ENCODE measurements at places on chromosomes 3 and 15. TPM values are rescaled to one million over a fixed set of nuclear protein-coding genes. Genes with fewer than 3 reads are reported as not detected.

GRCh38 chr3:185846037-185846436 lies 21.2 kb upstream of the IGF2BP2 start:
- H3K4me1 ChIP-seq, result no peaks in the 10 kb centered on the region
- no peaks in the 10 kb centered on the region for H3K27me3 ChIP-seq
- H3K4me3 ChIP-seq, result no peak overlapping the region
- DNase-seq, result peak; percentile 38
- H3K36me3 ChIP-seq, result no peaks in the 10 kb centered on the region

DNA sequence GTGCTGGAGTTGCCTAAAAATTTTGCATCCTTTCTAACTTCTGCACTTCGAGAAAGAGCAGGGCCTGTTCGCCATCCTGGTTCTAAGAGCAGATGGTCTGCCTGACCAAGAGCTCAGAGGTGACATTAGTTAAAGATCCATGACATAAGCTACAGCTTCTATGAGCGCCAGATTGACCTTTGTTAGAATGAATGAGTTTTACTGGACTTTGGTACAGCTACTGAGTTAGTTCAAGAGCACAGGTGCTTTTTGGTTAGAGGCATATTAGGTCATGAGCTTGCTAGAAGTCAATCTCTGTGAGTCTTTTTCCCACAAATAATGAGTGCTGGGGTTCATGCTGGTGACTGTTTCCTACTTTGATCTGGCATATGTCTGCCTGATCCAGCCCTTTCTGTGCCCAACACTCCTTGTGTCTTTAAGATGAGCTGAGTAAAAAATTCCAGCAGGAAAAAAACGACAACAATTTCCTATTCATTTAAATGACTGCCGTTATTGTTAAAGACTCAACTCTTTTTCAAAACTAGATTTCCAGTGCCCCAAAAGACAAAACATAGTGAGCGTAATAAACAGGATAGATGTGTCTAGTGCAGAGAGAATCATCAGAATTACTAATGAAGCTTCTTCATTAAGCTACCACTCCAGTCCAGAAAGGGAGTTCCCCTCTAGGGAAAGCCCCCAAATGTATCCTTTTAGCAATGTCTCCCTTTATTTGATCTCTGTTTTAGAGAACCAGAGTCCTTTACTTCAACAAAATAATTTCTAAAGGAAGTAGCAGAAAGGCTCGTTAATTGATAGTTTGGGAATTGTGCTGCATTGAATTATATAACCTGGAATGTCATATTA lies 152.9 kb downstream of the SLCO3A1 start:
- no peak for DNase-seq
- H3K36me3 ChIP-seq, result no peaks in the 10 kb centered on the region
- H3K27me3 ChIP-seq, result no peaks in the 10 kb centered on the region
- no peak overlapping the region for H3K4me3 ChIP-seq

GRCh38 chr3:99960941-99961340 lies 143.3 kb downstream of the CMSS1 start:
- no peaks in the 10 kb centered on the region for H3K4me1 ChIP-seq
- DNase-seq, result peak; percentile 61
- no peak overlapping the region for H3K4me3 ChIP-seq
- peak overlapping the region; percentile 51 for H3K27ac ChIP-seq
- H3K27me3 ChIP-seq, result no peaks in the 10 kb centered on the region

SLCO2A1 gene
- 169 TPM for total RNA-seq

Data from kidney (tissue), 22 donors.